ENCODE measurements at places on chromosomes 7 and 10.
A peak's percentile ranks its signal among the peaks of the same experiment; 100 is the strongest.

DNA sequence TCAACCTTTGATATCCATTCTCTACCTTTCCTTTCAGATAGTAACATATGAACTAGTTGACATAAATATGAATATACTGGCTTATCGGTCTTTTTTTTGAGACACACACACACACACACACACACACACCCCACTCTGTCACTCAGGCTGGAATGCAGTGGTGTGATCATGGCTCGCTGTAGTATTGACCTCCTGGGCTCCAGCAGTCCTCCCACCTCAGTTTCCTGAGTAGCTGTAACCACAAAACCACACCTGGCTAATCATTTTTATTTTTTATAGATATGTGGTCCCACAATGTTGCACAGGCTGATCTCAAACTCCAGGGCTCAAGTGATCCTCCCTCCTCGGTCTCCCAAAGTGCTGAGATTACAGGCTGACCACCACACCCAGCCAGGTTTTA, 14.2 kb upstream of the NT5C3A start:
- DNase-seq, result no peak

- no peak for DNase-seq
These were observed 1171.7 kb upstream of the LRRTM3 start for GRCh38 chr10:65754112-65754511.

DNA sequence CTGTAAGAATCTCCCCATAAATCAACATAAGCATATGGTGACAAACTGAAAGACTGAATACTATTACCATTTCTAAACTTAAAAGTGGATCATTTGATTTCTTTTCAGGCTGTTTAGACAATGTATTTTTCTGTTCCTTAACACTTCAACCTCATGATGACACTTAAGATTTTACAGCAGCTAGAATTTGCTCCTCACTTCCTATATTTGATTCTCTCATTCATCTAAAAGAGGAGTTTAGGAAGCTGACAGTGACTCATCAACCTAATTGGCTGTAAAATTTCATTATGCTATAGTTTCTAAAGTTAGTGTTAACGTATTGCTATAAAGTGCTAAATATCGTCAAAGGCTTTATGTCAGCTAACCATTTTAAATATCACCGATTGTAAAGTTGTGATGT, 478.7 kb downstream of the GRM8 start:
- DNase-seq, result no peak

- DNase-seq, result no peak
These were observed 78.3 kb downstream of the PROSER2 start for GRCh38 chr10:11901454-11901832.

- DNase-seq, result peak; percentile 33
These were observed 54.1 kb upstream of the PPIF start for GRCh38 chr10:79292891-79293746.

GRCh38 chr7:99000196-99000903, 122.0 kb downstream of the TRRAP start:
- DNase-seq, result no peak

- DNase-seq, result peak; percentile 62
These were observed 2.6 kb downstream of the LDB1 start for GRCh38 chr10:102117391-102118159.

All from activated CD4-positive, alpha-beta T cell treated with anti-CD3 and anti-CD28 coated beads, Interleukin-2, amount 50 U/mL, for 1 hour (primary cell).